ENCODE measurements at places on chromosomes 4 and X.

GRCh38 chr4:62601737-62602136 lies 1401.6 kb downstream of the ADGRL3 start:
- H3K27me3 ChIP-seq: no peaks in the 10 kb centered on the region
- H3K36me3 ChIP-seq: no peaks in the 10 kb centered on the region
- ATAC-seq: no peak
- H3K4me3 ChIP-seq: no peak overlapping the region
- H3K4me1 ChIP-seq: no peaks in the 10 kb centered on the region

GRCh38 chrX:107675823-107676555 lies 47.7 kb downstream of the PRPS1 start:
- peak overlapping the region; percentile 100 for H3K27ac ChIP-seq

DNA sequence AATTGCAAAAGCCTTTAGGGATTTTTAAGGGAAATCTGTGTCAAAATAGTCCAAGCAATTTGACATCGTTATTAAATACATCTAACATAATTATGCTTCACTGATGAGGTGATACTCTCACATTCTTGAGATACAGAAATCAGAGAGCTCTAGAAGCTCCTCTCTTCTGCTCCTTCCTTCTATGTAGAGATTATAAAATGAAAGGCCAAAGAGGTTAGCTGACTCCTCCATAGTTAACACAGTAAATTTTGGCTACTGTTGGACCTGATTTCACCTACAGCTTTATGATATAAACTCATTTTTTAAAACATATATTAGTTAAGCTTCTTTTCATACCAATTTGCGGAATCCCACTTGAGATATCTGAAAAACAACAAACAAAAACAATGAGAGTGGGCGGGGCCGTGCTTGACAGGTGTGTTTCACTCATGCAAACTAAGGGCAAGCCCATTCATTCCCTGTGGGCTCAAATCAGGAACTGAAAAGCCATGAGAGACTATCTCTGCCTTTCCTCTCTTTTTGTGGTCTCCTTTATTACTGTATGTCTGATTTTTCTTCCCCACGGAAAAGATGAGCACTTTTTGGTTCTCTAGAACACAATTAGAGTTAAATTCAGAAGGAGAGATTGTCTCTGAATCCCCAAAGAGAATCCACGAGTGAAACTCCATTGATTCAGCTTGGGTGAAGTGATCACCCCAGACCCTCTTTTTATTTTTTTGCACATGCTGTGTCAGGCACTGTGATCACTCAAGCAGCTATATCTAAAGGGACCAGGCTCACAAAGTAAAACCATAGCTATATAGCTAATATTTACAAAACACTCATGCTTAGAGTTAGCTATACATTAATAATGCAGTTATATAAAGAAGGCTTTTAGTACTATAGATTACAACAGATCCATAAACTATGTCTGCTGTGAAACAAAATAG lies 566.3 kb downstream of the IL15 start:
- H3K27me3 ChIP-seq: no peaks in the 10 kb centered on the region
- no peaks in the 10 kb centered on the region for H3K36me3 ChIP-seq
- no peak overlapping the region for H3K4me3 ChIP-seq
- ATAC-seq: no peak

- H3K4me3 ChIP-seq: no peak overlapping the region
- no peaks in the 10 kb centered on the region for H3K4me1 ChIP-seq
- H3K27ac ChIP-seq: no peak overlapping the region
- no peak for ATAC-seq
- H3K36me3 ChIP-seq: no peaks in the 10 kb centered on the region
These were observed 68.7 kb upstream of the NDST3 start for GRCh38 chr4:117965622-117966021.

- no peak for ATAC-seq
- no peaks in the 10 kb centered on the region for H3K36me3 ChIP-seq
- no peaks in the 10 kb centered on the region for H3K4me1 ChIP-seq
- no peaks in the 10 kb centered on the region for H3K27me3 ChIP-seq
- H3K27ac ChIP-seq: no peak overlapping the region
These were observed 186.5 kb upstream of the RPL34 start for GRCh38 chr4:108433832-108434231.

DNA sequence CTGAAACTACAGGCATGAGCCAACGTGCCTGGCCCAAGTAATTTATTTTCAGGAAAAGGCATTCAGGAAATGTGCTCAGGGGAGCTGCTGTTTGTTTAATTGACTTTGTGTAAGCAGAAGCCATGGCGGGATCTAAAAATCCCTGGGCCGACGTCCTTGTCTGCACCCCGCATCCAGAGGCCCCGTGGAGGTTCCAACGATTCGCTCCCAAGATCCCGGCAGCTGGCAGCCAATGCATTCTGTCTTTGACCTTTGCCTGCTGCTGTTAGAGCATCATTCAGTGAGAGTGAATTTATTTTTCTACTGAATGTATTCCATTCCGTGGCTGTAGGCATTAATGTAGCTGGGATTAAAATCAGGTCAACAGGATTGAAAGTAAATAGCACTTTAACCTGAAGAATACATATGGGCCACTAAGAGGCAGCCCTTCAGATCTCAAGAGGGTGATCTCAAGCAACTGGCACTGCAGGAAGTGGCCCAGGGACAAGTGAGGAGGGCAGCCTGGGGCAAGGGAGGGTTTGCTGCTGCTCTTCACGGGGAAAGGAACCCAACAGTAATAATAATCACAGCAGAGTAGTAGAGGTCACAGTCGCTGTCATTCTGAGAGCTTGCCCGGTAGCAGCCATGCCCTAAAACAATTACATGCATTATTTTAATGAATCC lies 75.2 kb downstream of the PSAPL1 start:
- H3K4me1 ChIP-seq: peaks cover 6% of the 10 kb centered on the region
- no peaks in the 10 kb centered on the region for H3K27me3 ChIP-seq
- H3K4me3 ChIP-seq: no peak overlapping the region
- H3K36me3 ChIP-seq: no peaks in the 10 kb centered on the region
- ATAC-seq: no peak

GRCh38 chr4:141041021-141041476 lies 92.2 kb downstream of the RNF150 start:
- peaks cover 15% of the 10 kb centered on the region for H3K4me1 ChIP-seq
- H3K27ac ChIP-seq: no peak overlapping the region
- H3K36me3 ChIP-seq: no peaks in the 10 kb centered on the region

DNA sequence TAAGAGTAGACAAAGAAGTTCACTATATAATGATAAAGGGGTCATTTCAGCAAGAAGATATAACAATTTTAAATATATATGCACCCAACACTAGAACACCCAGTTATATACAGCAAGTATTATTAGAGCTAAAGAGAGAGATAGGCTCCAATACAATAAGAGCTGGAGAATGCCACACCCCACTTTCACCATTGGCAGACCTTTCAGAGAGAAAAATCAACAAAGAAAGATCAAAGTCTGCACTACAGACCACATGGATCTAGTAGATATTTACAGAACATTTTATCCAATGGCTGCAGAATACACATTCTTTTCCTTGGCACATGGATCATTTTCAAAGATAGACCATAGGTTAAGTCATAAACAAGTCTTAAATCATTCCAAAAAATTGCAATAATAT lies 479.7 kb upstream of the DIAPH2 start:
- no peak for ATAC-seq
- no peaks in the 10 kb centered on the region for H3K4me1 ChIP-seq
- H3K27ac ChIP-seq: no peak overlapping the region
- no peaks in the 10 kb centered on the region for H3K36me3 ChIP-seq
- no peaks in the 10 kb centered on the region for H3K27me3 ChIP-seq

- H3K27ac ChIP-seq: no peak overlapping the region
- no peaks in the 10 kb centered on the region for H3K4me1 ChIP-seq
- no peaks in the 10 kb centered on the region for H3K36me3 ChIP-seq
These were observed 229.3 kb downstream of the ANKRD50 start for GRCh38 chr4:124483048-124483906.

GRCh38 chr4:122731676-122732075 lies 828 bp upstream of the BBS12 start:
- ATAC-seq: no peak
- no peaks in the 10 kb centered on the region for H3K27me3 ChIP-seq
- peak overlapping the region; percentile 13 for H3K4me3 ChIP-seq
- H3K4me1 ChIP-seq: peaks cover 25% of the 10 kb centered on the region
- no peaks in the 10 kb centered on the region for H3K36me3 ChIP-seq

DNA sequence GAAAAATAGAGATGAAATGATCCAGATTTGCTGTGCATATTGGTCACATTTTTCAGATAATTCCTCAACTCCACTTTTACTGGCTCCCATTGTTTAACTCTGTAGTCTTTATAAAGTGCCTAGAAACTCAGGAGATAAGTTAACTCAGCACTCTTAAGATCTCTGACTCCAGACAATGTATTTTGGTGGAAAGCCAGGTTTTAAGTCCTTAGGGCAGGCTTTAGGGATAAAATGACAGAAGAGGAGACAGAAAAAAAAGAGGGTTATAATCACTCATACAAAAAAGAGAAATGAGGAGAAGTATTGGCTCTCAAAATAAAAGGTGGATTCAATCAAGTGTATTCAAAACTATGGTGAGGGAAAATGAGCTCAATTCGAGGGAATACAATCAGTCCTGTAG lies 674.8 kb upstream of the INTU start:
- no peak for ATAC-seq
- H3K27ac ChIP-seq: no peak overlapping the region
- H3K4me3 ChIP-seq: no peak overlapping the region
- H3K36me3 ChIP-seq: no peaks in the 10 kb centered on the region
- no peaks in the 10 kb centered on the region for H3K27me3 ChIP-seq

- H3K4me3 ChIP-seq: no peak overlapping the region
- peaks cover 5% of the 10 kb centered on the region for H3K4me1 ChIP-seq
- no peak overlapping the region for H3K27ac ChIP-seq
These were observed 92.9 kb upstream of the TLL1 start for GRCh38 chr4:165779950-165780670.

- ATAC-seq: no peak
- no peaks in the 10 kb centered on the region for H3K4me1 ChIP-seq
These were observed 372.3 kb upstream of the SPOCK3 start for GRCh38 chr4:167606551-167606950.

DNA sequence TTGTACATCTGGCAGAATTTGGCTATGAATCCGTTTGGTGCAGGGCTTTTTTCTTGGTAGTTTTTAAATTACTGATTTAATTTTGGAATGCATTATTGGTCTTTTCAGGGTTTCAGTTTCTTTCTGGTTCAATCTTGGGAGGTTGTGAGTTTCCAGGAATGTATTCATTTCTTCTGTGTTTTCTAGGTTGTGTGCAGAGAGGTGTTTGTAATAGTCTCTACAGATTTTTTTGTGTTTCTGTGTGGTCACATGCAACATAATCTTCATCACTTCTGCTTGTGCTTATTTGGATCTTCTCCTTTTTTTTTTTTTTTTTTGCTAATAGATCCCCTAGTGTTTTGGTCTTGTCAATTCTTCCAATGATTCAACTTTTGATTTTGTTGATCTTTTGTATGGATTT lies 77.6 kb downstream of the FAAH2 start:
- H3K4me3 ChIP-seq: no peak overlapping the region
- no peaks in the 10 kb centered on the region for H3K4me1 ChIP-seq
- H3K36me3 ChIP-seq: no peaks in the 10 kb centered on the region

GRCh38 chr4:68416591-68416990 lies 30.7 kb upstream of the TMPRSS11E start:
- no peak overlapping the region for H3K4me3 ChIP-seq
- H3K27ac ChIP-seq: no peak overlapping the region
- H3K4me1 ChIP-seq: no peaks in the 10 kb centered on the region
- no peaks in the 10 kb centered on the region for H3K36me3 ChIP-seq

GRCh38 chrX:107834275-107835201 lies 8.9 kb downstream of the MID2 start:
- no peak overlapping the region for H3K27ac ChIP-seq
- H3K36me3 ChIP-seq: no peaks in the 10 kb centered on the region
- no peak overlapping the region for H3K4me3 ChIP-seq
- no peaks in the 10 kb centered on the region for H3K4me1 ChIP-seq
- H3K27me3 ChIP-seq: no peaks in the 10 kb centered on the region

DNA sequence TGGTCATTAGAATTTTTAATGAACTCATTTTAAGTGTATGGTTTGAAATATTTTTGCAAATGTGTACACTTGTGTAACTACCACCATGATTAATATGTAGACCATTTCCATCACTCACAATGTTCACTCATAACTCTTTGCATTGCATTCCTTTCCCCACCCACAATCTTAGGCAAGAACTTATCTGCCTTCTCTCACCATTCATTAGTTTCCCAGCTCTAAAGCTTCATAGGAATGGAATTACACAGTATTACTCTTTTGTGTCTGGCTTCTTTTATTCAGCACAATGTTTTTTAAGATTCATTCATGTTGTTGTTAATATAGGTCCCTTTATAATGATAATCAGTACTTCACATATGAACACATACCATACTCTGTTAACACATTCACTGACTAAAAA lies 106.1 kb downstream of the ARAP2 start:
- no peak overlapping the region for H3K27ac ChIP-seq
- no peak overlapping the region for H3K4me3 ChIP-seq
- no peaks in the 10 kb centered on the region for H3K36me3 ChIP-seq
- no peaks in the 10 kb centered on the region for H3K4me1 ChIP-seq
- H3K27me3 ChIP-seq: no peaks in the 10 kb centered on the region

DNA sequence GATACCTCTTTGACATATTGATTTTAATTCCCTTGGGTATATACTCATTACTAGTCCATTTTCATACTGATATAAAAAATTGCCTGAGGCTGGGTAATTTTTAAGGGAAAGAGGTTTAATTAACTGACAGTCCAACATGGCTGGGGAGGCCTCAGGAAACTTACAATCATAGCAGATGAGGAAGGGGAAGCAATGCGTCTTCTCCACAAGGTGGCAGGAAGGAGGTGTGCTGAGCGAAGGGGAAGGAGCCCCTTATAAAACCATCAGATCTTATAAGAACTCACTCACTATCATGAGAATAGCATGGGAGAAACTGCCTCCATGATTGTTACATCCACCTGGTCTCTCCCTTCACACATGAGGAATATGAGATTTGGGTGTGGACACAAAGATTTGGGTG lies 42.4 kb downstream of the MSX1 start:
- H3K27me3 ChIP-seq: peaks cover 35% of the 10 kb centered on the region
- H3K36me3 ChIP-seq: no peaks in the 10 kb centered on the region
- H3K4me3 ChIP-seq: no peak overlapping the region
- no peak overlapping the region for H3K27ac ChIP-seq

- H3K4me1 ChIP-seq: no peaks in the 10 kb centered on the region
- no peaks in the 10 kb centered on the region for H3K36me3 ChIP-seq
- H3K4me3 ChIP-seq: no peak overlapping the region
- H3K27ac ChIP-seq: no peak overlapping the region
- H3K27me3 ChIP-seq: no peaks in the 10 kb centered on the region
These were observed 27.7 kb downstream of the PJA1 start for GRCh38 chrX:69137371-69138117.
